ENCODE measurements at places on chromosomes 1 and 21.

GRCh38 chr1:64542118-64542517, 72.2 kb downstream of the CACHD1 start:
- no peak for DNase-seq

- DNase-seq: no peak
Measured at GRCh38 chr1:29213055-29213454, 17.7 kb downstream of the MECR start.

DNA sequence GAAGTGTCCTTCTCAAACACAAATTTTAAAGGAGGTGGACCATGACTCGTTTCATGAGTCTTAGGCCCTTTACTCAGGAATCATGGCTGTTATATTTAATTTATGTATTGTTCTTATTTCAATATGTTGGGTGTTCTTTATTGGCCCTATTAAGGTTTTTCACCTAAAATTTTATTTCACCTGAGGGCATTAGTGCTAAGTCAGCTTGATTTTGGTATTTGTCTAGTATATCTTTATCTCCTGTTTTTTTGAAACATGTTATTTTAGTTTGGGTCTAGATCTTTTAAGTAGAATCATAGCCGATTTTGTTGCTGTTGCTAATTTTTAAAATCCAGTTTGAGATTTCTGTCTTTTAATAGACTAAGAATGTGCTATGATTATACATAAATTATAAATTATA, 430.4 kb downstream of the RPS6KC1 start:
- DNase-seq: no peak

DNA sequence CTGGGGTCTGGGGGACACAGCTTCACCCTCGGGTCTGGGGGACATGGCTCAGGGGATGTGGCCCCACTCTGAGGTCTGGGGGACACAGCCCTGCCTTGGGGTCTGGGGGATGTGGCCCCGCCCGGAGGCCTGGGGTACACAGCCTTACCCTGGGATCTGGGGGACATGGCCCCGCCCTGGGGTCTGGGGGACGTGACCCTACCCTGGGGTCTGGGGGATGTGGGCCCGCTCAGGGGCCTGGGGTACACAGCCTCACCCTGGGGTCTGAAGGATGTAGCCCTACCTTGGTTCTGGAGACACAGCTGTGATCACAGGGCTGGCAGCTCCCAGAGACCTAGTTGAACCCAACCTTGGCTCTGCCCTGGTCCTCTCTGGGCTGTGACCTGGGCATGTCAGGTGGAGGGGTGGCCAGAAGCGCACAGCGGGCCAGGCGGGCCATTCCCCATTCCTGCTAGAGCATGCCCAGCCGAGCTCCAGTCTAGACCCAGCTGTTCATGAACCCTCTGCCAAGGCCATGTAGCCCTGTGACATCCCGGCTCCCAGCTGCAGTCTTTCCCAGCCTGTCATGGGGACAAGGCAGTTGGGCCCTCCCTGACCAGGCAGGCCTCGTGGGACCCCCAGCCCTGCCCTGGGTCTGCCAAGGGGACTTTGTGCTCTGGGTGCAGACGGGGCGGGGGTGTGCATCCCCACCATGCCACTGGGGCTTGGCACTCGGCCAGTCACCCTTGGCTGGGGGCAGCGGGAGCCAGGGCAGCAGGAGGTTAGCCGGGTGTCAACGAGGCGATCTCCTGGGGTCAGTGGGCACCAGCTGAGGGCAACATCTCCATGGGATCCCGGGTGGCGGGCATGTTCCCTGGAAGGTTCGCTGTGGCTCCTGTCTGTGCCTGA, 43.9 kb downstream of the WNT9A start:
- no peak for DNase-seq

DNA sequence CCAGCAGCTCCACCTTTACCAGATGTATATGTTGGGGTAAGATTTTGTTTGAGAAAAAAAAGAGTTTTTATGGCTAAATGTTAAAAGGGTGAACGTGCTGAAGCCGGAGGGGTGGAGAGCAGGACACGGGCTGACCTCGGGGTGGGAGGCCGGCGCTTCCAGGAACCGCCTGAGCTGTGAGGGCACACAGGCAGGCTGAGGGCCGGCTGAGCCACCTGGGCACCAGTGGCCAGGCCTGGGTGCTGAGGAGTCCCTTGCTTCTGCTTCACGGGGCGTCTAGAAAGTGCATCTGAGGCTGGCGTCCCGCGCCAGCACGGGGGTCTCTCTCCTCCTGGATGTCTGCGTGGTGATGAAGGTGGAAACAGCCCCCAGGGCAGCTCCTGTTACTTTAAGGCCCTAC, 33.6 kb upstream of the ADARB1 start:
- no peak for DNase-seq

DNA sequence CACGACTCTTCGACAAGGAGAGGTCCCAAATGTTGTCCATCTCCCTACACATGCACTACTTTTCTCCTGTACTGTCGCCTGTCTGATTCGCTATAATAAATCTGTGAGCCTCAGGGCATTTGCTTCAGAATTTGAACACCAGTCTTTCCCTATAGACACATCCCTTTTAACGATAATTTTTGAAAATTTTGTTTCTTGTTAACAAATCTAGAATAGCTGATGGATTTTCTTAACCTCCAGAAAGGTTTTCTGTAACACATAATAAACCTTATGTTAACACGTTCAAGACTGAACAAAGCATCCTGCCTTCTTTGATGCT, 704 bp downstream of the CAPZA1 start:
- DNase-seq: no peak

- DNase-seq: no peak
Measured at GRCh38 chr1:74388855-74389254, 123.6 kb downstream of the LRRC53 start.

DNA sequence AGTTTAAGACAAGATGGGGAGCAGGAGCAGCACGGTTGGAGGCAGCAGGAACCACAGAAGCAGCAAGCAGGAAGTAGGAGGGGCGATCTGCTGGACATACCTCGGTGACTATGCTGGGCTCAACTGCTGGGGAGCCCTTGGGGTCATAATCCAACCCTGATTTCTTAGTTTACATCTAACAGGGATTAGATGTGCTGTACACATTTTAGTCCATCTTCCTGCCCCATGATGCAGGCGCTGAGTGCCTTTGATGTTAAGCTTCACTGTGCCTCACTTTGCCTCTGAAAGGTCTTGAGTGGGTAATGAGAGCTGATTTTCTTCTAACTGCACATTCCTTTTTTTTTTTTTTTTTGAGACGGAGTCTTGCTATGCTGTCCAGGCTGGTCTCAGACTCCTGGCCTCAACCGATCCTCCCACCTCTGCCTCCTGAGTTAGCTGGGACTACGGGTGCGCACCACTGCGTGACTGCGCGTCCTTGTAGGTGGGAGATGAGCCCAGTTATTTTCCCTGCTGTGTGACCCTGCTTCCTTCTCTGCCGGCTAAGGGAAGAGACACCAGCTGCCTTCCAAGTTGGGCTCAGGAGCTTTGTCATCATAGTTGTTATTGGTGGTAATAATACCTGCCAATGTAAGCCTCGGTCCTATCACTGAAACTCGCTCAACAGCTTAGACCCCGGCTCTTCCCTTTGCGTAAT, 1.1 kb upstream of the RCAN3 start:
- no peak for DNase-seq
